ENCODE measurements at places on chromosomes 1 and 21.

- no peak for DNase-seq
These were observed 7.0 kb upstream of the ABCD3 start for GRCh38 chr1:94411237-94411636.

DNA sequence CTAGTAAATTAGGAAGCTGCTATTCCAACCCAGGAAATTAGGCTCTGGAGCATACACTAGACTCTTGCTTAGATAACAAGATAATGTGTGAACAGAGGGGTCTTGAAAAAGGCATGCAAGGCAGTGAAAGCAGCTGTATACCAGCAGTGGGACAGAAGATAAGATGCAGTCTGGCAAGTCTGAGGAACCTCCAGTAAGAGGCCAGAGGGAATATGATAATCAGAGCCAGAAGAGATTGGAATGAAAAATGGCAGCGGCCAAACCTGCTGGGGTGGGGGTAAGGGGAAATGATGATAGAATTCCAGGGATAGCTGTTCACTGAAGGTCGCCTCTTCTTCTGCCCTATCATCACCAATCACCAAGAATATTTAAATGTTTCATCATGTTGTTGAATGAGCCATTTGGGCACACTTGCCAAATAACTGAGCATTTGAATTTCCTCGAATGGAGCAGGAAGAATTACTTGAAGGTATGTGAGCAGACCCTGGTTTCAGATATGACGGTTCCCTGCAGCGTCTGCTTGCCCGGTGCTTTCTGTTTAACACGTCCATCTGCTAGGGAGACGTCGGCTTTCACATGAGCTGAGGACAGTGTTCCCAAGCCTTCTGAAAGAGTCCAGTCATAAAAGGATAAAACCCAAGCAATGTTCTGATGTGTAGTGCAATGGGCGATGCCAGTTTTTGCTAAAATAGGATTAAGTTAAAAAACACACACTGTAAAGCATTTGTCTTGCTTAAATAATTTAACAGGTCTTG lies 173.3 kb downstream of the RWDD3 start:
- no peak for DNase-seq

DNA sequence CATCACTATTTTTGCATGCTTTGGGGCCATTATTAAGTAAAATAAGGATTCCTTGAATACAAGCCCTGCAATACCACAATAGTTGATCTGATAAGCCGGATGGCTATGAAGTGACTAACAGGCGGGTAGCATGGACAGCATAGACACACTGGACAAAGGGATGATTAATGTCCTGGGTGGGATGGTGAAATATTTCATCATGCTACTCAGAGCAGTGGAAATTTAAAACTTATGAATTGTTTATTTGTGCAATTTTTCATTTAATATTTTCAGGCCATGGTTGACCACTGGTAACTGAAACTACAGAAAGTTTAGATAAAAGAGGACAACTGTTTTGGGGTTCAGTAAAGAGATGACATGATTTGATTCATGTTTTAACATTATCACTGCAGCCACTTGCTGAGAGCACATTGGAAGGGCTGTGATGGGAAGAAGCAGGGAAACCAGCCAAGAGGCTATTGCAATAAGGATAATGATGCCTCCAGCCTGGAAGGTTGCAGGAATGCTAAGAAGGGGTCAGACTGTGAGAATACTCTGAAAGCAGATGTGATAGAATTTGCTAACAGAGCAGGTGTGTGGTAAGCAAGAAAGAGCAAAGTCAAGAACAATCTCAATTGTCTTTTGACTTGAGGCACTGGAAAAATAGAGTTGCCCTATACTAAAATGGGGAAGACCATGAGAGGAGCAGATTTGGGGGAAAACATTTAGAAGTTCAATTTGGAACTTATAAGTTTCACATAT lies 62.5 kb upstream of the TNFSF4 start:
- no peak for DNase-seq

- DNase-seq = no peak
These were observed 31.3 kb upstream of the MYBPHL start for GRCh38 chr1:109338091-109338490.

GRCh38 chr21:45618287-45618686 lies 25.2 kb upstream of the PCBP3 start:
- DNase-seq = no peak

- no peak for DNase-seq
These were observed 77.6 kb upstream of the PGBD5 start for GRCh38 chr1:230503726-230504125.

- DNase-seq = no peak
These were observed 44.4 kb downstream of the PTPN14 start for GRCh38 chr1:214506972-214507431.

- DNase-seq = no peak
These were observed 75.1 kb upstream of the NRIP1 start for GRCh38 chr21:15139898-15140297.

DNA sequence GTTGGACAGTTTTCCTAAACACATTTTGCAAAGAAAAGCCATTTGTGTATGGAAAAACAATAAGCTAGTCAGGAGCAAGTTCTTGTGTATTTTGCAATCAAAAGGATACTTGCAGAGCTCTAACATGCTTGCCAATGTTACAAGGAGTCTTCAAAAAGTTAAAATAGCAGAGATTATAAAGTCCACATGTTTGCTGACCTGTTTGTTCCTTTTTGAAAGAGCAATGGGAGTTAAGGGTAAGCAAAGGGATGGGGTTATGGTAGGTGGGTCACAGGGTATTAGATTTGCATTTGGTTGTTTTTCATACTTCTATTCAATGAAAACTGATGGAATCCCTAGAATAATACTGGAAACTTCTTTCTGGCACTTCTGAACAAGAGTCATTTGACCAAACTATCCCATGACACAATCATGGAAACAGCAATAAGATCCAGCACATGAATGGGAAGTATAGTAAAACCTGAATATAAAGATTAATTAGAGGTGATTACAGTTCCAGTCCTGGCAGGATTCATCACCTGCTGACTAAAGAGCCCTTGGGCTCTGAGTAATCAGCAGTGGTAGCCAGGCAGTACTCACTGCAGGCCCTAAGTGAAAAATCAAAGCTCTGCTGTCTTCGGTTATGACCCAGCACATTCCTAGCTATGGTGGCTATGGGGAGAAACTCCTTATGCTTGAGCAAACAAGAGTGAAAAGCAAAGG lies 27.1 kb upstream of the ZC3H11B start:
- no peak for DNase-seq

DNA sequence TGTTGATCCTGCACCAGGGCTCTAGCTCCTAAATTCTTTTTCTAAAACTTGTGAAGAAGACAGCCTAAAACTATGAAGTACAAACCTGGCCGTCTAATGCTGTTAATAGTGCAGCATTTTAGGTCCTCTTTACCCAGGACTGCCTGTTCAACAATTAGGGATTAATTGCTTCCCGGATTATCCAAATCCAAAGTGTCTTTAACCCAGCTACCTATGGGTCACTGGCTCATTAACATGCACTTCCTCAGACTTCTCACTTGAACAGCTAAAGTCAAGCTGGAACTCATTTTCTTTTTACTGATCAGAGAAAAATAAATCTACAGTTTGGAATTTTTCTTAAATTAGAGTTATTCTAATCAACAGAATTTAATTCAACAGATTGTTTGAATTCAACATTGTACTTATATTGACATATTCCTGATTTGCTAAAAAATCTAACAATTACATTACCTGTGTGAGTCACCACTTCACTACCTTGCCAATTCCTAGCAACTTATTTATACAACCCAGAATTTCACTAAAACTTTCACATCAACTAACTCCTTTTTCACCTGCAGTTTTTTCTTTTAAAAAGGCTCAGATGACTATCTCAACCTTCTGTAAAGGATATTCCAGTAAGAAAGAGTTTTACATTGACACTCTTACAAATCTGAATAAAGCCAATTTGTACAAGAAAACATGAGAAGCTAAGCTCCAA lies 3.3 kb downstream of the HNRNPU start:
- no peak for DNase-seq

DNA sequence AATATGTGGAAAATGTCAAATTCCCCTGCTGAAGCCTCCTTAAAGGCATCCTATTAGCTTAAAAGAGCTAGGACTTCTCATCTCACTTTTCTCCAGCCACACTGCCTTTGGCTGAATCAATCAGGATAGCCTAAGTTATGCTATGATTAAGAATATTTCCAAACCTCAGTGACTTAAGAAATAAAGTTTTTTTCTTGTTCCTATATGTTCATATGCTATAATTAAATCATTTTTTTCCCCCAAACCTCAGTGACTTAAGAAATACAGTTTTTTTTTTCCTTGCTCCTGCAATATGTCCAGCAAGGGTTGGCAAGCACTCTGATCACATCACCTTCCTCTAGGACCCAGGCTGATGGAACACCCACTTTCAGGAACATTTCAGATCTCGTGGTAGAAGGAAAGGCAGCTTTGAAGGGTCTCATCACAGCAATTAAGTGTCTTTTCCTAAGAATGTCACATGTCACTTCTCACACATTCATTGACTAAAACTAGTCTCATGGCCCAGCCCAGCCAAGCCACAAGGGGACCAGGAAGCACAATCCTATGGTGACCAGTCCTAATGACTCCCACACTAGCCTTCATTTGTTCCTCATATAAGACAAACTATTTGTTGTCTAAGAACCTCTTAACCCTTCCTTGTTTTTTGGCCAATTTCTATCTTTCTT lies 6.3 kb upstream of the JUN start:
- no peak for DNase-seq

- DNase-seq = no peak
These were observed 651.0 kb downstream of the SMYD3 start for GRCh38 chr1:245855846-245856730.

DNA sequence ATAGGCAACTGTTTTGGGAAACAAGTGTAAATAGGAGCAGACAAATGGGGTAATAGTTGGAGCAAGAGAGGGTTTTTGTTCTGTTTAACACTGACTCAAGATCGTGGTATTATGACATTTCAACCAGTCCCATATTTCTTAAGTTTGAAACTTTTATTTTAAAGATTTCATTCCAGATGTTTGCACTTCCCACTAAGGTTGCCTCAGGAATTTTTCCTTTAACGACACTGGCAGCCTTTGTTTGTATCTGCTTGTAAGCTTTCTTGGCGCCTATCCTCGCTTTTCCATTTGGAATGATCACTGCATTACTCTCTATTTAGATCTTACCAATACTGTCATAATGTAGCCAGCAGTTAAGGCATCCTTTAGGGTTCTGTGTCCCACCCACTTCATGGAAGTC lies 67.7 kb downstream of the ALG6 start:
- no peak for DNase-seq

DNA sequence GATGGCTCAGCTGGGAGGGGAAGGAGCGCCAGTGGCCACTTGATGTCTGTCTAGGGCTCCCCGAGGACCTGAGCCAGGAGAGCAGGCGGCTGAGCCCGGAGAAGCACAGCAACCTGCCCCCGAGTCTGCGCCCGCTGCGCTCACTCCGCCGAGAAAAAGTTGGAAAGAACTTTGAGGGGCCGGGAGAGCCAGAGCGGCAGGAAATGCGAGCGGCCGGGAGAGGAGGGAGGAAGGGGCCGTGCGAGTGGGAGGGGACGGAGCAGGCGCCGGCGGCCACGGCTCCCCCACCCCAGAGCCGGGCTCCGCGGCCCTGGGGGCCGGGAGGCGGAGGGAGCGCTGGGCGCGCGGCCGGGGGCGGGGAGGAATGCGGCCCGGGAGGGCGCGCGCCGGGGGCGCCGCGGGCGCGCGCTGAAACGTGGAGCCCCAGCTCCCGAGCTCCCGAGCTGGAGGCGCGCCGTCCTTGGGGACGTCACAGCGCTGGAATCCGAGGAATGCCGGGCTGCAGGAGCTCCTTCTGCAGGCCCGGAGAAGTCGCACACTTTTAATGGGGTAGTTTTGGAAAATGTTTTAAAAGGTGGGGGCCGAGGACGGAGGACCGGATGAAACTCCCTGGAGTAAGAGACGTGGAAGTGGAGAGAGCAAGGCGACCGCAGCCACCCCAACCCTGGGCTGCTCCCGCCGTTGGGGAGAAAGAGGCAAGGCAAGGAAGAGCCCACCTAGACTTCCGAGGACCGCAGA lies at the start of gene PTPN14:
TSS of gene PTPN14 (minus strand) at position 167 of the 738 bp plus-strand sequence. CDS start 86,799 bp downstream, outside the sequence.
- no peak for DNase-seq

GRCh38 chr1:6249739-6250689 lies 6.0 kb downstream of the HES3 start:
- no peak for DNase-seq

DNA sequence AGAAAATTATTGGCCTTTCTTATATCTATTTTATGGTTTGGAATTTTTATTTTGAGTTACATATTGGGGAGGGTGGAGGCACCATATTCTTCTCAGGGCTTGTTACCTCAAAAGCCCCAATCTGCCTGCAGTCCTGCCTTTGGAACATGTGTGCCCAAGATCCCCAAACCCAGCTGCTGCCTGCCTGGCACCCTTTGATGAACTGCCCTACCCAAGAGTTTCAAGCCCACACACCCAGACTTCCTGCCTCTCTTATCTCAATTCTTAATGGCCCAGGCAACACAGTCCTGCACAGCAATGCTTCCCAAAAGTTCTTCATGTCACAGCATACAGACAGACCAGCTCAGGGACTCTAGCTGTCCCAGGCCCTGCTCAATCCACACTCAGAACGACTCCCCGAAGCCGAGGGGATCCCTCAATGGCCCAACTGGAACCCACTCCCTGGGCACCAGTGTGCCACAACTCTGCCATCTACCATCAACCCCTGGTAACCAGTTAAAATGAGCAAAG lies 19.2 kb downstream of the OLFML2B start:
- no peak for DNase-seq

GRCh38 chr1:56050911-56051310 lies 528.5 kb downstream of the PLPP3 start:
- DNase-seq = no peak

- no peak for DNase-seq
These were observed 708 bp downstream of the CDA start for GRCh38 chr1:20589331-20590278.

DNA sequence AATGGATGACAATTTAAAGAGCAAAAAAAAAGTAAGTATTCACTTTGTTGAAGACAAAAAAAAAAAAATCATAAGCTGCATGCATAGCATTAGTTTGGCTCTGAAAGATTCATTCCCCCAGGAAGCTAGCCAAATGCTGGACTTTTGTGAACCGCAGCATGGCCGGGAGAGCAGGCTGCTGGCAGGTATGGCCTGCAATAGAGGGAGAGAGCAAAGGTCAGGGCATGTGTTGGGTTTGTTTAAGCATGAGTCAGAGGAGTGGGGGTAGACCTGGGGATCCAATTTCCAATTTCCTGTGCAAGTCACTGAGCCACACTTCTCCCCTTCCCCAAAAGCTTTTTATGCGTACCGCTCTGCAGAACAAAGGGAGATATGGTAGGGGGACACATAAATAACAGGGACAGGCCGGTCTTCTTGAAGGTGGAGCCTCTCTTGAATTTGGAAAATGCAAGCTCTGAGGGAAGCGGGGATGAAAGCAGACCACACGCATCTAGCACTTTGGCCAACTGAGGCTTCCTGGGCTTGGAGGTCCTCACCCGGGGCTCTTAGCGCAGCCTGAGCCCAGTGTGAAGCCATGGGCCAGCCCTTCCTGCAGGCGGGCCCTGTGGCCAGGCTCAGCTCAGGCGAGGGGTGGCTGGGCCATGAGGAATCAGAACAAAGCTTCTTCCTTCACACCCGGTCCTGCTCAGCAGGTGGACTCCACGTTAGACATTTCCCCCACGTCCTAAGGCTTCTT lies 171.1 kb downstream of the TOMM20 start:
- no peak for DNase-seq

DNA sequence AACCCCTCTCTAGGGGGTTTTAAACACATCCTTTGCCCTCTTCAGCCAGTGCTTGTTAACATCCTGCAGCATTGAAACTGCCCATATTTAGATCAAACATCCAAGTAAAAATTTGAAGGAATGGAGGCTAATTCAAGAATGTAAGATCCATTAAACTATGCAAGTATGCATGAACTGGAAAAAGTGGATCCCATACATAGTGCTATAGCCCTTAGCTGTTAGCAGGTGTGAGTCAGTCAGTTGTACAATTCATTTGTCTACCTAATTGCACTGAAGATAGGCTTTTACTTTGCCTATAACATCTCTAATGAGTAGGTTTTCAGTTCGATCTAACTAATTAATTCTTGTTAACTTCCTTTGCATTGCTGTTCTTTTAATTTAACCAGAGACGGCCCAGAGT lies 270.9 kb downstream of the LMO4 start:
- no peak for DNase-seq
